ENCODE measurements at places on chromosomes 5 and 9. TPM values are rescaled to one million over a fixed set of nuclear protein-coding genes. Genes with fewer than 3 reads are reported as not detected.
A peak's percentile ranks its signal among the peaks of the same experiment; 100 is the strongest.

C1QTNF3 gene
- 6.4 TPM for total RNA-seq

GRCh38 chr5:179817890-179818745 is 2.6 kb upstream of the SQSTM1 start:
- H3K4me3 ChIP-seq: peak overlapping the region; percentile 27
- peaks cover 34% of the 10 kb centered on the region for H3K27me3 ChIP-seq
- H3K36me3 ChIP-seq: no peaks in the 10 kb centered on the region
- H3K4me1 ChIP-seq: peaks cover 26% of the 10 kb centered on the region
- H3K27ac ChIP-seq: no peak overlapping the region

ZNF883 gene
- 11.5 TPM for total RNA-seq

DNA sequence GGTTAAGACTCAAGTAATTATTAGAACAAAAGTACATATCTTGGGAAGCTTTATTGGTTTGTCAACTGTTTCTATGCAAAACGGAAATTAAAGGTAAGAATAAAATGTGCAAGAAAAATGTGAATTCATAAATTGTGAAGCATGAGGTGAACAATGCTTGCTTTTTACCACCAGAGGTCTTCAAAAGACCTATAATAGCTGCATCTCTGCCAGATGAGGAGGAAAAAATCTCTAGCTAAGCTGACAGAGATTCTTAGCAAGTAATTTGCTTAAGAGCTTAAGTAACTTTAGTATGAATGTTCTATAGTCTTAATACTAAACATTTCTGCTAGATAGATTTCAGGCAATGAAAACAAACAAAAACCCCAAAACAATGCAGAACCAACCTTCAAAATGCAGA is 54.1 kb downstream of the MRPS30 start:
- H3K36me3 ChIP-seq: no peaks in the 10 kb centered on the region
- H3K4me1 ChIP-seq: no peaks in the 10 kb centered on the region
- H3K27me3 ChIP-seq: no peaks in the 10 kb centered on the region
- DNase-seq: no peak

GRCh38 chr5:152271420-152271819 is 133.7 kb downstream of the NMUR2 start:
- H3K27me3 ChIP-seq: peaks cover 4% of the 10 kb centered on the region
- H3K27ac ChIP-seq: no peak overlapping the region
- H3K4me1 ChIP-seq: no peaks in the 10 kb centered on the region
- H3K36me3 ChIP-seq: no peaks in the 10 kb centered on the region
- H3K4me3 ChIP-seq: no peak overlapping the region

GRCh38 chr5:139306628-139307379 is 13.3 kb downstream of the MATR3 start:
- no peak for DNase-seq
- H3K27me3 ChIP-seq: no peaks in the 10 kb centered on the region
- no peak overlapping the region for H3K4me3 ChIP-seq
- H3K27ac ChIP-seq: no peak overlapping the region
- no peaks in the 10 kb centered on the region for H3K36me3 ChIP-seq

DNA sequence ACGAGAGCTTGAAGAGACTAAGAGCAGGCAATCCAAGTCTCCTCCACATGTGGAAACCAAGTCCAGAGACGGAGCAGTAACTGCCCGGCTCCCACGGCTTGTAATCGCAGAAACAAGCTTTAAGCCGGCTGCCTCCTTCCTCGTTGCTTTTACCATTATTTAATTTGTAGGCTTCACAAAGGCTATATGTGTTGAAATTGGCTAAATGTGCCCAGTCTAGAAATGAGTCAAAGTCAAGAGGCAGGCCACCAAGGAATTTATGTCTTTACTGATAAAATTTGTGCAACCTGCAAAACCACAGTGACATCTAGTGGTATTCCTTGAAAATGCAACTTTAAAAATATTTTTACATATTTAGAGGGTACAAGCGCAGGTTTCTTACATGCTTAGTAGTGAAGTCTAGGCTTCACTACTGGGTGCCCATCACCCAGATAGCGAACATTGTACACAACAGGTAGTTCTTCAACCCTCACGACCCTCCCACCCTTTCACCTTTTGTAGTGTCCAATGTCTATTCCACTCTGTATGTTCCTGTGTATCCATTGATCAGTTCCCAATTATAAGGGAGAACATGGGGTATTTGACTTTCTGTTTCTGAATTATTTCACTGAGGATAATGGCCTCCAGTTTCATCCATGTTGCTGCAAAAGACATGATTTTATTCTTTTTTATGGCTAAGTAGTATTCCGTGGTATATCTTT is 33.5 kb upstream of the EBF1 start:
- no peak overlapping the region for H3K27ac ChIP-seq
- peak; percentile 39 for DNase-seq

All from neural progenitor cell (in vitro differentiated cells).